ENCODE measurements at places on chromosomes 4 and X.

DNA sequence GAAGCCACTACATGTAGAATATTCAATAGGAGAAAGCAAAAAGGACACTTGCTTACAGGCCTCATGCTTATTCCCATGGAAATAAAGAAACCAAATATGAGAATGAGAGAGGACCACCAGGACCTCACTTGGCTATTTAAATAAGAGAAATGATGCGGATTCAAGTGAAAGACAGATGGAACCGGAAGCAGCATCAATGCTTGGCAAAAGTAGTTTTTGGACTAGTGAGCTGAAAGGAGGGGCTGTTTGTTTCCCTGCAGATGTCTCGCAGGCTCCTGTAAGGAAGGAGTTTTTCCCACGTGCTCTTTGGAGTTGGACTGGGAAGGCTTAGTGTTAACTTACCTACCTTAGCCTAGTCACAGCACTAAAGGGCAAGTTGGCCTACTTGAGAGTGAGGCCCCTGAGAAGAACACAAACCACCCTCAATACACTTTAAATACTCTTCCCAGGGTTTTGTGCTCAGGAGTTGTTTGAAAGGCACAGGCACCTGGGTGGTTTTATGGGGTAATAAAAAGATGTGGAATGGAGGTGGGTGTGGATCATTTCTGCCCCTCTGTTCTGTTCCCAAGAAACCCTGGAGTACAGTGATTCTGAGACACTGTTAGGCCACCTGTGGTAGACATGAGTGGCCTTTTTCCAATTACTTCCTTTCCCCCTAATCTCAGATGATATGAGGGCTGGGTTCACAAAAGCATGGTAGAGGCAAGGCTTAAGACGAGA is 113.3 kb upstream of the C1GALT1C1 start:
- DNase-seq = no peak

- DNase-seq = no peak
Measured at GRCh38 chrX:148698221-148698620, 197.8 kb downstream of the AFF2 start.

GRCh38 chrX:2391869-2392606 is 108.7 kb downstream of the DHRSX start:
- DNase-seq = no peak

- DNase-seq = no peak
Measured at GRCh38 chr4:128285085-128285997, 2.3 kb downstream of the PGRMC2 start.

- DNase-seq = no peak
Measured at GRCh38 chr4:83318666-83319065, 16.0 kb downstream of the HPSE start.

GRCh38 chrX:68461576-68461975 is 28.3 kb upstream of the OPHN1 start:
- no peak for DNase-seq

GRCh38 chr4:119125931-119126330 is 9.7 kb upstream of the MYOZ2 start:
- no peak for DNase-seq

DNA sequence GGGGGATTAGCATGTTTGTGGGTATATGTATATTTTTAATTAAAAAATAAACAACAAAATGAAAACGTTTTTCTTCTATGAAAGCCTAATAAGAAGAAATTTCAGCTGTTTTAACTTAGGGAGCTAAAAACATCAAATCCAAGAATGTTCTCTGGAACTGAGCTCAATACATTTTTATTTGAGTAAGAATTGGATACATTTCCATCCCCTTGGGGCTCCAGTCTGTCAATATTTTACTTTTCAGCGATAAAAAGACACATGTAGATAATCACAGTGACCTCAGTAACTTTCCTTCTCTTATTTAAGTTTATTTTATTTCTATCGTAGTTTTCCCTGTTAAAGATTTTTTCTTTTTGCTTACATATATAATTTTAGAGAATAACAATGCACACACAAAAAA is 59.3 kb downstream of the ELOVL6 start:
- no peak for DNase-seq

DNA sequence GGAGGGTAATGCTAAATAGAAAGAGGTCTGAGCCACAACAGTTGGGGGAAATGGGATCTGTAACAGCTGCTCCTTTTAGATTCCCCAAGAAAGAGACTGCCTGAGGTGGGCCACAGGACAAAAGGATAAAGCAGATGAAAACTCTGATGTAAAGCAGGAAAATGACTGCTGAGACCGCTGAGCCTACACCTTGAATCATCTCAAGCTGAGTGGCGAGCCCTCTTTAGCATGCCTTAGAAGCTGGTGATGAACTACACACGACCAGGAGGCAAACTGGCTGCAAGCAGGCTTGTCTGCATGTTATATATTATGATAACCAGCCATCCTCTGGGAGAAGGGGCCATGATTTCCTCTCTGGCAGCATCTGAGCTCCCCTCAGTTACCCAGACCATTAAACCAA is 88.4 kb downstream of the TTC29 start:
- no peak for DNase-seq

GRCh38 chrX:9899640-9900111 is 67.5 kb upstream of the CLDN34 start:
- DNase-seq = peak; percentile 31

DNA sequence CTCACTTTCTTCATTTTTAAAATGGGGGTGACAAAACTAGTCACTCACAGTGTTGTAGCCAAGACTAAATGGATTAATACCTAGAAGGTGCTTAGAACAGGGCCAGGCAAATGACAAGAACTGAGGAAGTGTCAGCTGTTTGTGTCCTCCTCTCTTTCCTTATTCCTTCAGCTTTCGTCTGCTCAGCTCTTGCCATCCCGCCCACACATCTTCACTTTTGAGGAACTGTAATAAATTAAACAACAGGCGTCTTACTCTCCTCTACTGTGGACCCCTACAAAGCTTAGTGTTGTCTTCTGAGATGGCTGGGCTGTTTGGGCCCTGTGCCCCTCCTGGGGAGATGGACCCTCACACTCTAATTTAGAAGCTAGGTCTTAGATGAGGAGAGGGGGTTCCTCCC is 2.7 kb downstream of the HPSE start:
- no peak for DNase-seq

DNA sequence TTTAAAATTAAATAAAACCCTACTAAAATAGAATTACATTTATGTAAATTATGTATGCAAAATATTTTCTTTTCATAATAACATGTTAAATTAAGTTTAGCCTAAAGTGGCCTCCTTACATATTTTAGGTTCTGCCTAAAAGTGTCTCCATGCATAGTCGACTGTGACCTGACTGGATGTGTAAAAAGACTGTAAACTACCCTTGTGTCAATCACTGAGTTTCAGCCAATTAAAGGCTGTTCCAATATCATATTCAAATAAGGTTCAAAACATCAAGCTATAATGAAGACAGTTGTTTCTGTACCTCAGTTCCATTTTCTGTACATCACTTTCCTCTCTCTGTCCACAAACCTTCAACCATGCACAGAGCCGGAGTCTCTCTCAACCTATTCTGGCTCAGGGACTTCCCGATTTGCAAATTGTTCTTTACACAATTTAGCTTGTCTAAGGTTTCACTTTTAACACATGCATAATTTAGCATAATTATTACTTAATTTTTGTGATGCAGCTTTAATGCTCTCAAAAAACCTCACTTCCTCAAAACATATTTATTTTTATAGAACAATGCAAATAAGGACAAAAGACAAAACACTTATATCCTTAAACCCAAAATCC is 60.1 kb downstream of the SH3RF1 start:
- DNase-seq = no peak

DNA sequence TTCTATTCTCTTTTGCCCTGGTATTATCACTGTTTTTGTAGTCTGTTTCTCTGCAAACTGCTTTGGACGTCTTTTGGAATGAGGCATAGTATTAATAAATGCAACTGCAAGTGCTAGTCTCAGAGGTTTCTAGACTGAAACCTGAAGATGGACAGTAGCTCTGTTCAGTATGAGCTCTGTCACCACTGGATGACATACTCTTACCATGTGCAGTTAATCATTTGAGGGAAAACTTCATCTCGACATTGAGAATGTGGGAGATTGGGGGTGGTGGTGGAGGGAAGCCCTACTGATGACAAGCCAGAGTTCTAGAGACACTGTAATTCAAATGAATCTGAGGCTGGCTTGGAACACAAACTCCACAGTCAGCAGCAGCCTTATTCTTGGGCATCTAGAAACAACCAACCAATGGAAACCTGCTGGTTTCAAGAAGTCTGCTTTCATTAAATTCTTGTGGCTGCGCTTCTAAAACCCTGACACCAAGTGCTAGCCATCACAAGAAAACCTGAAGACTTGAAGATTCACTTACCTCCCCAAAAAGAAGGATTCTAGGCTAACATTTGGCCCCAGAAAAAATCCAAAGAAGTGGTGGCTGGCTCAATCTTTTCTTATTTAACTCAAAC is 161.7 kb downstream of the RASL11B start:
- DNase-seq = no peak

DNA sequence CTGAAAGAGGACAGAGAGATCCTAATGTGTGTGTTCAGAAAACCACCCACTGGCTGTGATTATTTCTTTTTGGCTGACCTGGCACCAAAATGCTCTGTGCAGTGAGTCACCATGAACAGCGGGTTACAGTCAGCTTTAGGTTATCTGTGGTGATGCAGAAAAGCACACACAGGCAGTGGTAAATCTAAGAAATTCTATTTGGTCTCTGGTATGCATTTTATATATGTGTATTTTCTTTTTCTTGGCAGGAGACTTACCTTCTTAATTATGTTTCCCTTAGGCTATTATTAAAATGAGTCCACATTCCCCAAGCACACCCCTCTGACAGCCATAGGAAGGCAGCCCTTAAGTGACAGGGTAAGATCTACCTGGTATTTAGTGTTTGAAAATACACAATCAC is 79.1 kb upstream of the TFDP3 start:
- DNase-seq = no peak

- DNase-seq = no peak
Measured at GRCh38 chrX:141642979-141643378, 53.5 kb downstream of the SPANXA2 start.

GRCh38 chr4:139461022-139461628 is 7.2 kb downstream of the RAB33B start:
- no peak for DNase-seq

GRCh38 chr4:68369142-68369805 is 19.4 kb upstream of the YTHDC1 start:
- no peak for DNase-seq

DNA sequence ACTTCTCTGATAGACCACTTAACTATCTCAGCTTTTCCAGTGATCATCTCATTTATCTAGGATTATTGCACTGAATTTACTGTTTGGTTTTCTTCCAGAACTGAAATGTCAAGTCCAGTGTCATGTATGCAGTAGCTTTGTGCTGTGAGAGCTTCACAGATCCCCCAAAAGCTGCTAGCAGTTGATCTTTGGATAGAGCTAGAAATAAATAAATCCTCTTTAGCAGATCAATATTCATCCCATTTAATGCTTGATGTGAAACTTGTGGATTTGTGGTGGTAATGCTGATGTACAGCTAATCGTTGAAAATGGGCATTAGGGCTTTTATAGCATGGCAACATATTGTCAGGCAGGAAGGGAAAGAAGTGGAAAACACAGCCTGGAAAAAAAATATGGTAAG is 509.6 kb upstream of the FAM241A start:
- DNase-seq = no peak

- DNase-seq = no peak
Measured at GRCh38 chrX:124726292-124726691, 379.9 kb downstream of the SH2D1A start.

- no peak for DNase-seq
Measured at GRCh38 chrX:152276277-152276676, 137.9 kb upstream of the MAGEA10 start.

DNA sequence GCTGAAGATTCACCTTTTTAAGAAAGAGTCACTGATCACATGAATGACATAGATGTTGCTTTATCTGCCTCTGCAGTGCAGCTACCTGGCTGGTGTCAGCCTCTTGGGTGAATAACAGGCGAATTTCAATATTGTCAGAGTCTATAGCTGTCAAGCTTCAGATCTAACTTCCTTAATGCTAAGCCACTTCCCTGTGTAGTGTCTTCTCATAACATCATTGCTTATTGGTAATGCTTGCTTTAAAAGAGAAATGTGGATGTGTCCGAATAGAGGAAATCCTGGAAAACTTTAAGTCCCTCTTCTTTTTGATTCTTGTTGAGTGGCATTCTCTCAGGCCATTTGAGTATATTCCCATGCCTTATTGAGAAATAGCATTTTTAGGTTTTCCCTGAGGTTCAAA is 7.3 kb upstream of the IGFBP7 start:
- DNase-seq = no peak

DNA sequence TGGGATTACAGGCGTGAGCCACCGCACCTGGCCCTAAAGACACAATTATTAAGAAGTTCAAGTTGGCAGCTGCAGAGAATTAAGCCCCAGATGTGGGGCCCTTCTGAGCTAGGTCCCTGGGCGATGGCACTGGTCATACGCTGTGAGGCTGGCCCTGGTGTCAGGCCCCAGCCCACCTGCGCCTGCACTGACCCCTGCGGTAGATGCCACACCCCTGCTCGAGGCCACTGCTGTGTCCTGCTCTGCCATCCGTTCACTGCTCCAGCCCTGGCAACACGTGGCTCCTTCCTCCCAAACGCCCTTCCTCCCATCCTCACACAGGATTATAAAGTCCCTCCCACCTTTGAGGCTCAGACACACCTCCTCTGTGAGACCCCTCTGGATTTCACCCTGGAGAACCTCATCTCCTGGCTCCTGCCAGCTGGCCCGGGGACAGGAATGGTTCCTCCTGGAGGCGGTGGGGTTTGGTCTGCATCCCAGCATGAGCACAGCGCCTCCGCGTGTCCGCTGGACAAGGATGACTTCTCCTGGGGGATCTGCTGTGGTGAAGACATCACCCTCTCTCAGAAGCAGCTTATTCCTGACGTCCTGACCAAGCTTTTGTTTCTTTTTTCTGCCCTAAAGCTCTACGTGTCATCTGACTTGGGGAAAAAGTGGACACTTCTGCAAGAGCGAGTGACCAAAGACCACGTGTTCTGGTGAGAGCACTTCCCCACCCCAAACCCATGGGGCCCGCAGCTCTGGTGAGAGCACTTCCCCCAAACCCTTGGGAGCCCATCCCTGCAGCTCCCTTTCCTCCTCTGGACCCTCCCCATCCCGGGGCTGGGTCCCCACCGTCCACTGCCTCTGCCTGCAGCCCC is 219.0 kb upstream of the PSAPL1 start:
- no peak for DNase-seq

GRCh38 chr4:89674876-89675459 is 162.0 kb downstream of the SNCA start:
- DNase-seq = no peak

- no peak for DNase-seq
Measured at GRCh38 chrX:134734466-134734952, 76.2 kb upstream of the PLAC1 start.

DNA sequence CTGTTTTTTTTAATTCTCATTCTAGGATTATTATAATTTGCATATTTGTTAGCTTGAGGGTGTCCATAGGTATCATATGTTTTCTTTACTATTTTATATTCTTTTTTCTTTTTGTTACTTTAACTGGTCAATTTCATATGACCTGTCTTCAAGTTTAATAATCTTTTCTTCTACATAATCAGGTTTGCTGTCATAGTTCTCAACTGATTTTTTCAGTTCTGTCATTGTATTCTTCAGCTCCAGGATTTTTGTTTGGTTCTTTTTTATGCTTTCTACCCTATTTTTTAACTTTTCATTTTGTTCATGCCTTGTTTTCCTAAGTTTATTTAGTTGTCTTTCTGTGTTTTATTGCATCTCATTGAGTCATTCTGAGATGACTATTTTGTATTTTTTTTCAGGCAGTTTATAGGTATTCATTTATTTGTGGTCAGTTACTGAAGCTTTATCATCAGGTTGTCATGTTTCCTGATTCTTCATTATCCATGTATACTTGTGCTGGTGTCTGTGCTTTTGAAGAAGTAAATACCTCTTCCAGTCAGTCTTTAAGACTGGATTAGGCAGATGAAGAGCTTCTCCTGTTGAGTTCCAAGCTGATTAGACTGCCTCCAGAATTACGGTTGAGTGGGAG is 220.3 kb upstream of the VEGFC start:
- DNase-seq = no peak

All from activated T-cell treated with anti-CD3 and anti-CD28 coated beads, Interleukin-2, amount 50 U/mL, for 48 hours (primary cell).